ENCODE measurements at places on chromosomes 3 and 15.

DNA sequence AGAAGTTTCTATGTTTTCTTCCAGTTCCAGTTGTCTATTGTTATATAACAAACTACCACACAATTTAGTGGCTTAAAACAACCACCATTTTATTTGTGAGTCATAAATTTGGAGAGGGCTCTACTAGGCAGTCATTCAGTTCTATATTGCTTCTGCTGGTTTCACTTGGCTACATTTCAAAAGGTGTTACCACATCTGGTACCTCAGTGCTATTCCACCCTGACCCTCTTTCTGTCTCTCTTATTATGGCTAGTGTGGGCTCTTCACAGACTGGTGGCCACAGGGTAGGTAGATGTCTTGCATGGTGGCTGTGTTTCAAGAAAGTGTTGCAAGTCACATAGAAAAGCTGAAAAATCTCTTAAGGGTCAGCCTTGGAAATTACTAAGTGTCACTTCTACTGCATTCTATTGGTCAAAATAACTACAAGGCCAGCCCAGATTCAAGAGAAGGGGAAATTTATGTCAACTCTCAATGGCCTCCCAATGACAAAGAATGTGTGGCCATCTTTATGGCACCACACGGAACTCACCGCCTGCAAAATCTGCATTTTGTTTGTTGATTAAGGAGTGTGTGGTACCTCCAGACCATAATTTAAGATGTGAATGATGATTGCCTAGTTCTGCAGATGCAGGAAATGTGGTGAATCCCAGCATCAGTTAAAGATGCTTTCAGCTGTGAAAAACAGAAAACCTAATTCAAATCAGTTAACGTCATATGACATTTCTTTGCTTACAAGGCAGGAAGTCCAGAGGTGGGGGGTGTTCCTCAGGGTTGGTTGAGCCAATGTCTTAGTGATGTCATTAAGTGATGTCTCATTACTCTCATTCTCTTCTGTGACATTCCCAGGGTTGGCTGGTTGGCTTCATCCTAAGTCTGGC lies 105.8 kb upstream of the RASGRP1 start:
- no peak for DNase-seq

GRCh38 chr15:64982472-64982871 lies 7.2 kb downstream of the SPG21 start:
- DNase-seq: peak; percentile 35

DNA sequence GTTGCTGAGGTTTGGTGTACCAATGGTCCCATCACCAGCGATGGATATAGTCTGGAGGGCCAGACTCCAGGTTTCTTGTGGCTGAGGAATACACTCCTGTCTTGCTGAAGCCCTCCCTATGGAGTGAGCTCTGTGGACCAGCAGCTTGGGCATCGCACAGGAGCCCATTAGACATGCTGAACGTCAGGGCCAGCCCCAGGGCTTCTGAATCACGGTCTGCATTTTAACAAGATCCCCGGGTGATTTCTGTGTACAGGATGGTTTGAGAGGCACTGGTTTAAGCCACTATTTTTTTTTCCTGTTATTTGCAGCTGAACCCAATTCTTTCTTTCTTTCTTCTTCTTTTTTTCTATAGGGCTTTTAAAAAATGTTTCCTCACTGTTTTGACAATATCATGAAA lies 69.5 kb upstream of the XCR1 start:
- no peak for DNase-seq

GRCh38 chr3:129123314-129124060 lies 1.9 kb upstream of the RAB43 start:
- no peak for DNase-seq

DNA sequence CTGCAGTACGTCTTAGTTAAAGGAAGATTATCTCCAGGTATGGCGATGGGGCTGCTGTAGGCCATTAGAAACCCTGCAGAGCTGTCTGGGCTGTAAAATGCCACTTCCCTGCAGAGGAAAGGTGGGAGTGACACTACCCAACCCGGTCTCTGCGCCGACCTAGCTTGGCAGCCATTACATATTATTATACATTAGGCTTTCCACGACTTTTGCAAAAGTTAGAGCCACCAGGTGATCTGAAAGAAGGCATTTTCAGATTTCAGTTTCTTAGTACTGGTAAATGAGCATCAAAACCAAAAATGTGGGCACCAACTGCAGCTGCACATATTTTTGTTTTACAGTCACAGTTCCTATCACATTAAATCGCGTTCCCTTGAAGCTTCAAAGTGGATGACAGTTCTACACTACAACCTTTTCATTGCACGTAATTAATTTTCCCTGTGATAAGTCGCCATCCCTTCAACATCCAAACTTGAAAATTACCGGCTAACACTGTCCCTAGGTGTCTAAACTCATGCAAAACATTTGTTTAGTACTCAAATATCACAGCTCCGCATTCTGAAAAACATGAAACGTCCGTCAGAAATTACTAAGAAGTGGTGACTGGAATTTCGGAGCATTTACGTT lies 81.4 kb upstream of the CHD2 start:
- DNase-seq: no peak

DNA sequence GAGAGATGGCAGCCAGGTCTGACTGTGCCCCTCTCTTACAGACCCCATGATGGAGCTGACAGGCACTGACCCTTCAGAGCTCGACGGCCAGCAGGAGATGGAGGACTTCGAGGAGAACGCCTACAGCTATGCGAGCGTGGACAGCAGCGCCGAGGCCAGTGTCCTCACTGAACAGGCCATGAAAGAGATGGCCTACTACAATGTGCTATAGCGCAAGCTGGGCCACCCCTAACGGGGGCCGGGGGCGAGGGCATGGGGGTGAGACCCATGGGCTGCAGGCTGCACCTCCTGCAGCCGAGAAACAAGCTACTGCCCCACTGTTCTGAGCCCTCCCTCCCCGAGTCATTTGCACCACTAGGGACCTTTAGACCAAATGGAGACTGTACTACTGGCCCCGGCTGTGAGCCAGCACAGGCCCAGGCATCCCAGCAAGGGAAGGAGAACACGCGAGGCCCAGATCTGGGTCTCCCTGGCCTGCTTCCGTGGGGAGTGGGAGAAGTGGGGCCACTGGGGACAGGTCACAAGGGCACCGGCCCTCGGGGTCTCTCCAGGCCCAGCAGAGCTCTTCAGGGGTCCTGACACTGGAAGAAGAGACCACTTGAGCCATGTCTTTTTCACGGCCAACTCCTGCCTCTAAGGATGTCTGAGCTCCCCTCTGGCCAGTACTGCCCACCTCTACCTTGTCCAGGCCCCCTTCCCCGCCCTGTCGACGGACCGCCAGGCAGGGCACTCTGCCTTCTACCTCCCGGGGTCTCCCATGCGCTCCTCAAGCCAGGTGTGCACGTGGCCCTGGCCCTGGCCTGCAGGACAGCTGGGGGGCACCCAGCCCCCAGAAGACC lies 22.4 kb downstream of the IDH2 start:
- no peak for DNase-seq

DNA sequence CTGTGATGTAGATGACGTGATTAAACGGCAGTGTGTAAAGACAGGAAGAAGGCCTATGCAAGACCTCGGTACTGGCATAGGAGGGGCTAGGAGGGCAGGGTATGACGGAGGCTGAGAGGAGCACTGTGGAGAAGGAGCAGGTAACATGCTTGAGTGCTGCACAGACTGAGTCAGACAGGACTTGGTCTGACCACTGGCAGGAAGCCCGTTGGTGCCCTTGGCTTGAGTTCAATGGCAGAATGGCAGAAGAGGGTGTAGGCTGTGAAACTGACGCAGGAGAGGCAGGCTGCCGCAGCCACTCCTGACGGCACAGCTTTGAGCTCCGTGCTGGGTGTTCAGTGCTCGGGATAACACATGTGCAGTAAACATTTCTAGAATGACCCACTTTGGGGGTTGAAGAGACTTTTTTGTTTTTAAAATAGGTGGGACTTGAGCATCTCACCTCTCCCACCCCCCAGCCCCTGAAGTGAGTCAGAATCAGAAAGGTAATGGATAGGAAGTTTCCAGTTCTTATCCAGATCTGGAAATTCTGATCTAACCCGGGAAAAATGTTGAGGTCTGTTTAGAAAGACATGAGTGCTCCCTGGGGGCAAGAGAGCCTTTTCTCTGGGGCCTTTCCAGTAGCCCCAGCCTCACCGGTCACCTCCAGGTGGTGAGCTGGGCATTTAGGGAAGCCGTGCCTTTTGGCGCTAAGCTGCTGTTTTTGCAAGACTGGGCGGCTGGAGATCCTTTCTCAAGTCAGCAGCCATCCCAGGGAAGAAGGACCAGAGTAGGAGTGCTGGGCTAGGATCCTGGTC lies 126.4 kb downstream of the RPLP1 start:
- no peak for DNase-seq

DNA sequence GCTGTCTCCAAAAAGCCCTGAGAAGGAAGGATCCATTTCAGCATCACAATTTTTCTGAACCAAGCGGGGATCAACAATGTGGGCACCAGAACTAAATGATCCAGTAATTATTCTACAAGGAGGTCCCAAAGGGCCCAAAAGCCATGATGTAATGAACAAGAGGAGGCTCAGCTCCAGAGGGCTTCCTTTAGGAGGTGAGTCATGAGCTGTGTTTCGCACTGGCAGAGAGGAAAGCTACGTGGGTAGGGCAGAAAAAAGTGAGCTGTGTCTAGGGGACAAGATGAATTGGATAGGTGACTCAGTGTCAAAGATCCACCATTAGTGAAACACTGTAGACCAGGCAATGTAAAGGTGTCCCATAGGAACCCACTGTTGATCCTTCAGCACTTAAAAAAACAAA lies 113.4 kb downstream of the RORA start:
- no peak for DNase-seq

- peak; percentile 38 for DNase-seq
Measured at GRCh38 chr3:87082796-87083440, 92.0 kb upstream of the VGLL3 start.

DNA sequence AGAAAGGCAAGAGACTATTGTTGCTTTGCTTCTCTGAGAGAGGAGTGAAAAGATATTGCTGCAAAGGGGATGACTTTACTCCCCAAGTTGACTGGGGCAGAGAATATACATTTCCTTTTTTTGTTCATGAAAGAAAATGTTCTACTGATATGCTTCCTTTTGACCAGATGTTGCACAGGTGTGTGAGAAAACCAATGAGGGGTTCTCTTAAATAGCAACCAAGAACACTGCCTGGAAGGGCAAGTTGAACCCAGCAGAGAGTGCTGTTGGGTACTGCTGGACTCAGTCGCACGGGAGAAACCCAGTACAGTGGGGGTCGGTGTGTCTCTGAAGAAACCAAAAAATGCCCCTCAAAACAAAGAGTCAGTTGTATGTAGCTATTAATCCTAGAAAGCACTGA lies 101.2 kb downstream of the CHST2 start:
- DNase-seq: no peak

DNA sequence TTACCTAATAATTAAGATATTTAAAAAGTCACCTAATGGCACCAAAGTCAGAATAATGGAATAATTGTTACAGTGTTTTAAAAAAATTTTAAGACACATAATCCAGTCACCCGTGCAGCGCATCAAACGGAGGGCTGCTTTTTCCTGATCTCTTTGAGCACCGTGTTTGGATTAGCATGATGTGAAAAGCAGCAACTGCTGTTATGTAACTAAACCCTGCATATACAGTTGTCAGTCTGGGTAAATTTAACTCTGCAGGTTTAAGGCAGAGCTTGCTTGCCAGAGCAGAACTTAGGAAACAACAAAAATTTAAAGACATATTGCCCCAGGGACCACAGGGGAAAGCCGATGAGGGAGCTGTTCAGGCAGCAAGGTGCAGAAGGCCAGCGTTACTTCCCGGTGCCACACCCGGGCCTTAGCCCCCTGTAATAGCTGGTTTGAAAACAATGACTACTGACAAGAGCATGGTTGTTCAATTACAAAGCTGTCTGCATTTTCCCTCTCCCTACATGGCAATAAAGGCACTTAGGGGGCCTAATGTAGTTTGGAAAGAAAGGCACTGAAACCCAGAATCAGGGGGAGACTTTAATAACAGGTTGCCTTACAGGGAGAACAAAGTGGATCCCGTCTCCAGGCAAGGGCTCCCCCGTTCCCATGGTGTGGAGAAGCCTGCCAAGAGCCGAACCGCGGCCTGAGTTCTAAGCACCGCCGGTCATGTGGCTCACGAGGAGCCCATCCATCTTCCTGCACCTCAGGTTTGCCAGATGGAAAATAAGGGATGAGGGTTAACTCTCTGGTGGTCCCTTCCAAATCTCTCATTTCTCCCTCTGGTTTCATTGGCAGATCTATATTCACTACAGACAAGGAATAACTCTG lies 32.2 kb downstream of the RORA start:
- no peak for DNase-seq

DNA sequence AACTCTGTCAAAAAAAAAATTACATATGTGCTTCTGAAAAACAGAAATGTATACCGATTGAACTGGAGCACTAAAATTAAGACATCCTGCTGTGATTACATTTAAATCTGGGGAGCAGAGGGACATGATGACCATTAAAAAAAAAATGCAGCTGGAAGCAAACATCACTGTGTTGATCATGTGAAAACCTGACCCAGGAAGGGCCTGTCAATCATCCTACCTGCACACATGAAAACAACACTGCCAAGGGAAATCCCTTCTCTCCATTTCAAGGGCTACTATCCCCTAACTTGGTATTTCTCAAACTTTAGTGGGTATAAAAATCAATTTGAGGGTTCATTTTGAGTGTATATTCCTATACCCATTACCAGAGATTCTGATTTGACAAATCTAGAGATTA lies 719.9 kb upstream of the CBLB start:
- DNase-seq: no peak

DNA sequence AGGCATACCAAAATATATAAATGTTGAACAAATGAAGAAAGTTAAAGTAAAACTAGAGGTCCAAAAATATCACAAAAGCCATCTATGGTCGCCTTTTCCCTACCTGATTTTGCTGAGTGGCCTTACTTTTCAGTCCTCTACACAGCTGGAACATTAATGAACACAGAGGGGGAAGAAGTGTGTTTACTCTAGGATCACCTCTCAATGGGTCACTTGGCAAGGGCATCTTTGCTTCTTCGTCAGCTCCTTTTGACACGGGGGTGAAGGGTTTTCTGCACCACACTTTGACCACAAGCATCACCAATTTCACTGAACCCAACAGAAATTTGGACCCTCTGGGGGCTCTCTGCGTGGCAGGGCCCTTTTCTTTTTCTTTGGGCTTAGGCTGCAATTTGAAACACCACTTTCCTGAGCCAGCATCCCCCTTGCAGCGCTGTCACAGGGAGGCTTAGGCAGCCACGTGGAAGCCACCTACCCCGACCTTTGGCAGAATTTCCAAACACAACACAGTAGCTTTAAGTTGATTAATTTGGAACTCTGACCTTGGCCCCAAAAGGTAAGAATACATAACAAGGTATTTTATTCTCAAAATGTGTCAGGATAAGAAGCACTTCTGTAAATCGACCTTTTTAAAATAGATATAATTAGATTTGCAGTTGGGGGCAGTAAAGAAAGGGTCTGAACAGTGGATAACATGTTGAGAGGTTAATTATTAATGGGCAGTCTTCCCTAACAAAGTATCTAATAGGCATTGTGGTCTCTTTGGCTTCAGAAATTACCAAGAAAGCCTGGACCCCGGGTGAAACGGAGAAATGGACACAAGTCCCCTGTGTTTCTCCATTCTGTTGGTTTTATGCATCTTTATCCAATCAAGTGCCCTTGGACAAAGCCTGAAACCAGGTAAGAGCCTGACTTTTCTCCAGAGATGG lies at the start of gene LIPC:
Gene LIPC (plus strand): TSS at position 771 of the 929 bp plus-strand sequence. CDS start 42 bp downstream, at position 813.
- no peak for DNase-seq

- no peak for DNase-seq
Measured at GRCh38 chr3:115758076-115758763, 134.9 kb downstream of the GAP43 start.

GRCh38 chr15:48426941-48427340 lies 95.7 kb downstream of the DUT start:
- DNase-seq: no peak

GRCh38 chr15:50182219-50183013 lies 420 bp downstream of the SLC27A2 start:
- DNase-seq: no peak

GRCh38 chr3:97825101-97825500 lies 3.3 kb downstream of the CRYBG3 start:
- DNase-seq: no peak

Data from AG09309 (cell line).